ENCODE measurements at places on chromosomes 7 and 10.

- no peak for DNase-seq
Measured at GRCh38 chr7:121620206-121620605, 224.1 kb upstream of the FAM3C start.

GRCh38 chr7:78197447-78197846 lies 398.9 kb downstream of the PHTF2 start:
- no peak for DNase-seq

DNA sequence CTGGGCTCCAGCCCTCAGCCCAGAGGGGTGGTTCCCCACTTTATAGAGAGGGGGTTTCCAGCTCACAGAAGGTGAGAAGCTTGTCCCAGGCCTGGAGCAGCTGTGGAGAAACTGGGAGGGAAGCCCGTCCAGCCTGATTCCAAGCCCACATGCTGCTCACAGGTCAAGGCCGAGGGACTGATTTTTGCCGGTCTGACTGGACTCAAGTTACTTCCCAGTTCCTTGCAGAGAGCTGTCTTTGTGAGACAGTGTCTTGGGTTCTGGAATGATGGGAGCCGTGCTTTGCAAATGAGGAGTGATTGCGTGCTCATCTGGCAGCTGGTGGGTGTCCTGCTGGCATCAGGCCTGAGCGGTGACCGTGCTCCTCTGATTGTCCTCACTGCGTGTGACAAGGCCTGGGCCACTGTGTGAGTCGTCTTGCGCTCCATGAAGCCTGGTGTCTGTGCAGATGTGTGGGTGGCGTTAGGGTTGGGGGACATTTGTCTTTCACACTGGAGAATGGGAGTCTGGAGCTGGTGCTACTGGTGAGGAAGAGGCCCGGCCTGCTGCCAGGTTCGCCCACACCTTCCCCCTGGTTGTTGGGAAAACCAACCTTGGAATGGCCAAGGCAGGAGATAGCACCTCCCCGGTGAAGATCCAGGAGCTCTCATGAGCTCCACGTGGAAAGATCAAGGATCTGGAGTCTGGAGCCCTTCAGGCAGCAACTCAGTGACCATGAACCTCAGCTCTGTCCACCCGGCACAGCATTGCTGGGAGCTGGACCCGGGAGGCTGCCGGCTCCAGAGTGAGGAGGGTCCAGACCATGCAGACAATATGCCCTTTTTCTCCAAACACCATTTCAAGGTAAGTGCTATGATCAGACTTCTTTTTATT lies 129.6 kb downstream of the SMURF1 start:
- DNase-seq = no peak

DNA sequence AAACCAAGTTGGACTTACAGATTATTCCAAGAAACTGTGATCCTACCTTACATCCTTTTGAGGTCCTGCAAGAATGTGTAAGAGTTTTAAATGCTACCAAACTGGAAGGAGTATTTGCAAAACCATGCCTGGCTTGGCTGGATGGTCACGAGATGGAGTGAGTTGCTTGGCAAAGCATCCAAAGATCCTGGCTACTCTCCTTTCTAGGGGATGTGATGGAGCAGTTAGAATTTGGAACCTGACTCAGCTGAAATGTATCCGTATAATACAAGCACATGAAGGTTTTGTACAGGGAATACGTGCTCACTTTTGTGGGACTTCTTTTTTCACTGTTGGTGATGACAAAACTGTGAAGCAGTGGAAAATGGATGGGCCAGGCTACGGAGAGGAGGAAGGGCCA lies 13.3 kb upstream of the SYPL1 start:
- DNase-seq = no peak

GRCh38 chr10:114024876-114025610 lies 18.6 kb upstream of the ADRB1 start:
- no peak for DNase-seq

- DNase-seq = no peak
Measured at GRCh38 chr7:39952374-39952773, 2.3 kb downstream of the CDK13 start.

DNA sequence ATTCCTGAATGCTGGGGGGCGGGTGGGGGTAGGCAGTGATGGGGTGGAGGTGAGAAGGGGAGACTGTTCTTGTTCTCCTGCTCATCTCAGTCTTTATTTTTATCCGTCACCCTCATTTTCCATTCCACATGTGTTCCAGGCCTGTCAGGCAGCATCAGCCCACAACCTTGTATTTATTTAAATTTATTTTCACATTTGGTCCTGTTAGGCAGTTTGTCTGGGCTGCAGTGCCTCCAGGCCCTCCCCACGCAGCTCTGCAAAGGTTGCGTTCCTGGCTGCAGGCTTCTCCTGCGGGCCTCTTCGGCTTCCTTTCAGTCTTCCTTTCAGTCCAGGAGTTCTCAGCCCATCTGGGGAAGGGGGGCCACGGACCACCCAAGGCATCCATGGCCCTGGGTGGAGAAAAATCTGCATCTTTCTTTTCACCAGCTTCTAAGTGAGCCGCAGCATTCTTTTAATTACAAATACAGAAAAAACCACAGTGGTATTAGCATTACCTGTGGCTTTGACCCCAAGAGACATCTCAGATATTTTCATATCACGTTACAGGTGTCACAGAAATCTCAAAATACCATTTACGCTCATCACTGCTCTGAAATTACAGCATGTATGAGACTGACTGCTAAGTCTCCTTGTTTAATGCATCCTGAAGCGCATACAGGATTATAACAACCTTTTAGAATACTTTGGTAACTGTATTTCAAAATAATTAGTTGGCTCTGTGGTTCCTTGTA lies 94.0 kb downstream of the C10orf105 start:
- DNase-seq = no peak

- no peak for DNase-seq
Measured at GRCh38 chr10:77944519-77944918, 18.0 kb upstream of the DLG5 start.

DNA sequence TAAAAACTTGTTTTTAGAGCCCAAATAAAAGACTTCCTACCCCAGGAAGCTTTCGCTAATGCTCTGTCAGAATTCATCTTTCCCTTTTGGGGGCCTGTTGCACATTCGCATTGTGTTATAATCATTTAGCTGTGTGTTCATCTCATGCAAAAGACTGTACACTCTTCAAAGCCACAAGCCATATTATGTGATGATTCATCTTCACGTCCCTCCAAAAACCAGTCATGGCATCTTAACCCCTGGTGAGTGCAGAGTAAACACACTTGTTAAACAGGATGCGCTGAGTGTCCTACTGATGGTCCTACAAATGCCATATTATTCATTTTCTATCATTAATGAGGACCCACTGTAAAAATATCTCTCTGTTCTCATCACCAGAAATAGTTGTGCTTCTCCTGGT lies 235.4 kb downstream of the KIAA1217 start:
- DNase-seq = no peak

GRCh38 chr10:78700413-78700812 lies 368.4 kb upstream of the ZMIZ1 start:
- DNase-seq = no peak

DNA sequence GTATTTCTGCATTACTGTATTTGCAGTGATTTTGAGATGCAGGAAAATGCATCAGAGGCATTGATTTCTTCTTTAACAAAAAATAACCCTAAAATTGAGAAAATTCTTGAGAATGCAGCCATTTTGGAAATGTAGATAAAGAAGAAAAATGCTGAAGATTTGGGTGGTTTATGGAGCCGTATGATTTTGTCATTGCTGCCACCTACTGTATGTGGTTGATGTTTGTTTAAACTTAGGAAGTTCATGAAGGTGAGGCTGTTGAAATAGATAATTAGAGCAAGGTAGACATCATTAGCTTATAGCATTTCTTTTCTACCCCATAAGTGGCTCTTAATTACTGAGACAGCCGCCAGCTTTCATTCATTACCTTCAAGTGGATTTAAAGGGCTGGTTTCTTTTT lies 92.1 kb upstream of the SAMD8 start:
- no peak for DNase-seq

GRCh38 chr10:114173603-114173920 lies 441 bp downstream of the CCDC186 start:
- no peak for DNase-seq

GRCh38 chr10:8316284-8316683 lies 261.8 kb downstream of the GATA3 start:
- no peak for DNase-seq

DNA sequence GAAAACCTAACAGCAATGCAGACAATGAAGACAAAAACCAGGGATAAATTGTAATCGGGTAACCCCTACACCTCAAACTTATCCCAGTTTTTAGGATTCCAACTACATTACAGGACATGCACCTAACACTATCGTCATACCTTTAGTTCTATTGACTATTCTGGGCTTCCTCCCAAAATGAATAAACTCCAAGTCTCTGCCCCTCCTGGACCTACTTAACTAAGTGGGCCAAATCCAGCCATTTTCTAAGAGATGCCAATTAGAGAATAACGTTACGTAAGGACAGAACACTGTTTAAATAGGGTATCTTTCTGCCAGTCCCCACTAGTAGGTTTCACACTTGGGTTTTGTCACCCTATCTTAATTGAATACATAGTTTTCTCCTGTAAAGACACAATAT lies 253.1 kb upstream of the MKLN1 start:
- no peak for DNase-seq

- DNase-seq = no peak
Measured at GRCh38 chr10:124734311-124735166, 9.6 kb downstream of the FAM53B start.

- no peak for DNase-seq
Measured at GRCh38 chr7:2476298-2476697, at the start of gene GRIFIN. Gene GRIFIN (minus strand): TSS chr7:2476398. CDS start chr7:2476383, 15 bp downstream.

GRCh38 chr7:1562597-1563051 lies 6.6 kb upstream of the TMEM184A start:
- no peak for DNase-seq

DNA sequence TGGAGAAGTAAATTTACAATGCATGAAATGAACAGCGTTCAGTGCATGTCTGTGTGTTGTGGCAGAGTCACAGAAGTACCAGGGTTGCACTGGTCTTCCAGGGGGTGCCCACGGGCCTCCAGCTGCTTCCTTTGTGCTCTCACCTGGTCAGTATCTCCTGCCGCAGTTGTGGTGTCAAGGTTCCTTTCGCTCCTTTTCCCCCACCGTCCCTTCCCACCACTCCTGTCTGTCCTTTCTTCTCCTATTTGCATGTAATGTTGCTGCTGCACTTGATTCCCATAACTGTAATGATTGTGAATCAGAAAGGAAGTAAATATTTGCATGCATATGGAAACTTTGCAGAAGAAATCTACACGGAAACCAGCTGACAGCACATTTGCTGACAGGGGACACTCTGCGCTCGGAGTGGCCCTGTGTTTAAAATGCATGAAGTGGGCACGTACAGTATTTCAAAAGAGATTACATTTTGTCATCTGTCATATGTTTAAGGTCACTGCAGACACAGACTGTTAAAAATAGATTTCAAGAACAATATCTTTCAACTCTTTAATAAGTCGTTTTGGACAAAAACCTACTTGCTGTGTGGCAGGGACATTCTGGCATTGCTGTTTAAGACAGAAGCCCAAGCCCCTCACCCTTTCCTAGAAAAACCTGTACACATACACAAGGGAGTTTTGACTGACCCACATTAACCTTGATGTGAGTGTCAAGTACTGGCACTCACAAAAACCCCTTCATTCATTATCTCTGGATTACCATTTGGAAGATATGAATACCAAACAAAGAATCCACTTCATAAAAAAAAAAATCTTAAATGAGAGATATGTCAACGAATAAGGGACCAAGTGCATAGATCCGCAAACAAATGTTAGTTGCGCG lies 336.7 kb upstream of the KLF6 start:
- no peak for DNase-seq

DNA sequence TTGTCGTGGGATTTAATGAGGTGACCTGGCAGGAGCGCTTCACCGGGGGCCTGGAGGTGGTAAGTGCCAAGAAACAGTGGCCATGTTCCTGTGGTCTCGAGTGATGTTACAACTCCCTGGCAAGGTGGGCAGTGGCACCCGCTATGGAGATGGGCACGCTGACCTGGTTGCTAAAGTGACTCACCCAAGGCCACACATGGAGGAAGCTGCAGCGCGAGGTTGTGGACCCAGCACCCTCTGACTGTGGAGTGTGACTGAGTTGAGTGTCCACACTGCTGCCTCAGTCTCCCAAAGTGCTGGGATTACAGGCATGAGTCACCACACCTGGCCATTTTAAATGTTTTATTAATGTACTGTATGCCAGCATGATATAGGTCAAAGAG lies 73.2 kb downstream of the RGS10 start:
- DNase-seq = no peak

DNA sequence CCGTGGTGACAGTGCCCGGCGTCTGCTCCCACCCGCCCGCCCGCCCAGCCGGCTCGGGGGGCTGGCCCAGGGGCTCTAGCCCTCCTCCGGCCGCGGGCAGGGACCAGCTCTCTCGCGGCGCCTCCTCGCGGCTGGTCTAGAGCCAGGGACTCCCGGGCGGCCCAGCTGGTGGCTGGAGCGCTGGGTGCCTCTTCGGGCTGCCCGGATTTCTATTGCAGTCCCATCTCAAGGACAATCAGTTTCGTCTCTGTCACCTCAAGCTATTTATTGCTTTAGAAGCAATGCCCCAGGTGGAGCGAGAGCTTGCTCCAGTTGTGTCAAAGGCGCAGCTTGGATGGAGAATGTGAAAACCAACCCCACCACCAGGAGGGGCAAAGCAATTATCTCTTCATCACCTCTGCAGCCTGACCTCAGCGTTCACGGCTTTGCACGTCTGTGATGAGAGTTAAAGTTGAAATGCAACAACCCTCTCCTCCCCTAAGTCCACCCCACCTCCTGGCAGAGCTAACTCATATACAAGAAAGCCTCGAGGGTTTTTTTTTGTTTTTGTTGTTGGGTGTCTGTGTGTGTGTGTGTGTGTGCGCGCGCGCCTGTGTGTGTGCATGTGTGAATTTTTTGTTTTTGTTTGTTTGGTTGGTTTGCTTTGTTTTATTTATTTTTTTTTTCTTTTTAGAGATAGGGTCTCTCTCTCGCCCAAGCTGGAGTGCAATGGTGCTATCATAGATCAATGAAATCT lies at the start of gene ITGA8:
Gene ITGA8, minus strand, starts transcription at position 24 of the 736 bp plus-strand sequence. CDS start 151 bp downstream, outside the sequence.
- no peak for DNase-seq

- no peak for DNase-seq
Measured at GRCh38 chr10:25226775-25227682, 52.2 kb downstream of the GPR158 start.

GRCh38 chr7:40865441-40866233 lies 730.8 kb downstream of the SUGCT start:
- DNase-seq = no peak

GRCh38 chr7:26233902-26234511 lies 32.5 kb downstream of the CBX3 start:
- DNase-seq = no peak

DNA sequence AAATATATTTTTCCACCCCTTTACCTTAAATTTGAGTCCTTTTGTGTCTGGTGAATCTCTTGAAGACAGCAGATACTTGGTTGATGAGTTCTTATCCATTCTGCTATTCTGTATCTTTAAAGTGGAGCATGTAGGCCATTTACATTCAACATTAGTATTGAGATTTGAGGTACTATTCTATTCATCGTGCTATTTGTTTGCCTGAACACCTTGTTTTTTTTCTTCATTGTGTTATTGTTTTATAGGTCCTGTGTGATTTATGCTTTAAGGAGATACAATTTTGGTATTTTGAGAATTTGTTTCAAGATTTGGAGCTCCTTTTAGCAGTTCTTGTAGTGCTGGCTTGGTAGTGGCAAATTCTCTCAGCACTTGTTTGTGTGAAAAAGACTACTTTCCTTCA lies 29.9 kb downstream of the GDI2 start:
- DNase-seq = no peak

Measured in effector memory CD8-positive, alpha-beta T cell (primary cell).